GM23338 (cell line): ENCODE measurements at places on chromosomes 3 and 15.

DNA sequence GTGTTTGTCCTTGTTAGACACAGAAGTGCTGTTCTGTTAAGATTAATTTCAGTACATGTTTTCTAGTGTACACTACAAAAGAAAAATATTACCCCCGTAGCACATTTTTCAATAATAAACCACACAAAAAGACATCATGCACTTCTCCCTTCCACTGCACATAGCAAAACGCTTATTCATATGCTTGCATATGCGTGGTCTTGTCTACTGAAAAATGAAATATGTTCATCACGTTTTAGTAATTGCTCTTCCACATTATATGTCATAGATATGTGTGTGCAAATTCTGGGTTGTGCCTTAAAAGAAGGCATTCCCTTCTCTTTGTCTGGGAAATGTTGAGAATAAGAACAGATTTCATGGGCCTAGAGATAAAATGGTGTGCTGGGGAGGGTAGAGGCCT, 353.9 kb downstream of the NSUN3 start:
- DNase-seq, result no peak

DNA sequence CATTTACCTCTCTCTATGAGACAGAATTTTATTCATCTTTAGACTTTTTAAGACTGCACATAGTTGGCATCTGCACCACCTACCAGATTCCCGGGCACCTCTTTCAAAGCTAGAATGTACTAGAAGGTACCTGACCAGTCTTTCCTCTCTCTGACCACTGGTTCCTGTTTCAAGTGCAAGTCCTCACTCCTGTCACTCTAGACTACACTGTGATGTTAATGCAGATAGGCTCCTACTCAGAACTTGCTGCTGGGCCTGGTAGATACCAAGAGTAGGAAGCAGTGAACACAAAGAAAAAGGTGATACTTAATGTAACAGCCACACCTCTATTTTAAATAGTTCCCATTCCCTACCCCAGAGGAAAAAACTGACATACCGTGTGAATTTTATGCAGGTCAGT, 8.1 kb upstream of the TCAIM start:
- DNase-seq, result peak; percentile 23

- DNase-seq, result no peak
These were observed 15.8 kb upstream of the THBS1 start for GRCh38 chr15:39564972-39565665.

DNA sequence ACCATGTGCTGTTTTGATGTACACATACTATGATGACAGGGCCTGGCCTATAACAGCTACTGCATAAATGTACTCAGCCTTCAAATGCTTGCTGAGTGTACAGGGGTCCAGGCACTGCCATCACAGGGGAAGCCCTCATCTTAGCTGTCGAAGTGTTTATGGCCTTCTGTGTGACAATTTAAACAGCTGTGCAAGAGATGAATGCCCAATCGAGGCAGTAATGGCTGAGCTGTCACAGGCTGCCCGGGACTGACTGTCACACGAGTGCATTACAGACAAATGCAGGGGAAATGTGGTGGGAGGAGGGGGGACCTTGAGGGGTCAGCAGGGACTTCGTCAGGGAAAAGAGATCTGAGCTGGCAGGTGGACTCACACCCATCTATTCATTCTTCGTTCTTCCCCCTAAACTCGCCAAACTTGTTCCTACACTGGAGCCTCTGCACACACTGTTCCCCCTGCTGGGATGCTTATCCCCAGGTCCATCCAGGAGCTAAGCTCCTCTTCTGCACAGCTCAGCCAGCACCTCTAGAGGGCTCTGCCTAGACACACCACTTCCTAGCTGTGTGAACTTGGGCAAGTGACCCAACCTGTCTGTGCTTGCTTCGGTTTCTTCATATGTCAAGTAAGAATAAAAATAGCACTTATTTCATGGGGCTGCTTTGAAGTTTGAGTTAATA, 156.2 kb upstream of the IQSEC1 start:
- DNase-seq, result peak; percentile 87

GRCh38 chr3:77254967-77255831, 215.3 kb downstream of the ROBO2 start:
- peak; percentile 87 for DNase-seq

DNA sequence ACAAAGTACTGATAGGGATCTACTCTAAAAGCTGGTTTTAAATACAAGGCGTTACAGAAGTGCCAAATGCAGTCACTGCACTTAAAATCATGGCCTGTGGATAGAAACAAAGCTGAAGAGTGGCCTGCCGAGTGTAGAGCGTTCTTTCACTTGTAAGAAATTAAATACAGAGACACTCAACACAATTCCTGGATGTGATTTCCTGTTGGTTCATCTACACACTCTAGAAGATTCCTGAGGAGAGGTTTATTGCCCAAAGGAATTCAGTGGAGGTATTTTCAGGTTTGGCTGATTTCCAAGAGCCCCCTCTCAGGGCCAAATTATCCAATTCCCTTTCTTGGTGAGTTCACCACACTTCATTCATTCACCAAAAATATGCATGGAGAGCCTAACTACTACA, 200.3 kb upstream of the IL12A start:
- no peak for DNase-seq

DNA sequence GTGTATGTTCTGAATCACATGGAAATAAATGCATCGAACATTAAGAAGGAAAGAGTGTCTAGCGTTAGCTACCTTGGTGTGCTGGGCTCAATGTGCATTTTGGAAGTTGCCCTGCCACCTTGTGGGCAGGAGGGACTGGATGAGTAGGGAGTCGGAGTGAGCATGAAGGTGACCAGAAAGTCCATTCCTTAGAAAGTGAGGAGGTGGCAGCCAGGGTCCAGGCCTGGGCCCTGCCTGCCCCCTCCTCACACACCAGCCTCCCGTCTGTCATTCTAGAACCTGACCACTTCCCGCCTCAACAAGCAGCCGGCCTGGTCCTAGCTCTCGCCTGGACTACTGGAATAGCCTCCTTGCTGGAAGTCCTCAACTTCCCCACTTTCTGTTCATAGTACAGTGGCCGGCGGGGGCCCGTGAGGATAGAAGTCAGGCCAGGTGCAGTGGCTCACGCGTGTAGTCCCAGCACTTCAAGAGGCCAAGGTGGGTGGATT, 10.2 kb upstream of the GATA2 start:
- peak; percentile 68 for DNase-seq

DNA sequence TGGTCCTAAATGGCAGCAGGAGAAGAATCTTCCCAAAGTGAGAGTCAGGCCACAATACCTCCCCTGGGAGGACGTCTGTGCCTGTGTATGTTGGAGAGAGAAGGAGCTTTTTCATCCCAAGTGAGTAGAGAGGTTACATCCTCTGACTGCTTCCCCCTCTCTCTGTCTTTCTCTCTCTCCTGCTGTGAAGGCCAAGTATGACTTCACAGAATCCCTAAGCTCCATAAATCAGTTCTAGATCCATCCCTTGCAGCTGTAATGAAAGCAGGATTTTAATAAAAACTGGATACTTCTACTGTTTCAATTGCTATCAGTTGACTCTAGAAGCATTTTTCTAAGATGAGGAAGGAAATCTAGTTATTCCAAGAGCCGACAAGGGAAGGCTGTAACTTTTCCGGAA, 389.1 kb upstream of the PROK2 start:
- no peak for DNase-seq

DNA sequence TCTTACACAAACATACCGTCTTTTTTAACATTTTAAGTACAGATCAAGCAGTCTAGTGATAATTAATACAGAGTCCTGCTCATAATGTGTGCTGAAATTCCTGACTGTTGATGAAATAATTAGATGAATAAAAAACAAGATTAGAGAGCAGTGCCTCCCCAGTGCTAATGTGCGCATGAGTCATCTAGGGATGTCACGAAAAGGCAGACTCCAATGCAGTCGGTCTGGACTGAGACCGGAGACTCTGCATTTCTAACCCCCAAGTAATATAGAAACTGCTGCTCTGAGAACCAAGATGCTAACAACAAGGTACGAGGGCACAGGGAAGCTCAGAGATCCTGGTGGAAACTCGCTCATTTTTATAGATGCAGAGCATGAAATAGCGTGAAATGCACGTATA, 61.4 kb downstream of the COL8A1 start:
- no peak for DNase-seq

DNA sequence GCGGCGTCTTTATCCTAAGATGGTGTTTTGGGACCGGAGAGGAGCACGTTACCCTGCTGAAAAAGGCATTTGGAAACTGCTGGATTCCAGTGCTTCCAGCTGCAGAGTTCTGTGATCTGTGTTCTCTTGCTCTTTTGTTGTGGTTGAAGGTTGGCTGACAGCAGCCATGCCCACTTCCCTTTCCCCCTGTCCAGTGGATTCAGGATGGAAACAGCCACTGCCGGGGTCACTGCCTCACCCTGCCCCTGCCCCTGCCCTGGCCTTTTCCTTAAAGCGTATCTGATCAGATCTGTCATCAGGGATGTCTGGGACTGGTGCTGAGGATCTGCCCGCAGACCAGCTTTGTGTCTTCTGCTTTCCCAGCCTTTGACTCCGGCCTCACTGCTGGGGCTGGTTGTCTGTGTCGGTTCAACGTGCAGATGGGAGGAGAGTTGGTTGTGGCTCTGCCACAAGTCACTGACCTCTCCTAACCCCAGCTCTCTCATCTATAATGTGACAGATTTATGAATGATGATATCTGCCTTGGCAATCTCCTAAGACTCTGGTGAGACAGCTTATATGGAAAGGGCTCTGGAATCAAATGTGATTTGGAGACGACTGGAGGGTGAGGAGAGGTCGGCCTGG, 219.4 kb upstream of the BHLHE40 start:
- DNase-seq, result no peak

DNA sequence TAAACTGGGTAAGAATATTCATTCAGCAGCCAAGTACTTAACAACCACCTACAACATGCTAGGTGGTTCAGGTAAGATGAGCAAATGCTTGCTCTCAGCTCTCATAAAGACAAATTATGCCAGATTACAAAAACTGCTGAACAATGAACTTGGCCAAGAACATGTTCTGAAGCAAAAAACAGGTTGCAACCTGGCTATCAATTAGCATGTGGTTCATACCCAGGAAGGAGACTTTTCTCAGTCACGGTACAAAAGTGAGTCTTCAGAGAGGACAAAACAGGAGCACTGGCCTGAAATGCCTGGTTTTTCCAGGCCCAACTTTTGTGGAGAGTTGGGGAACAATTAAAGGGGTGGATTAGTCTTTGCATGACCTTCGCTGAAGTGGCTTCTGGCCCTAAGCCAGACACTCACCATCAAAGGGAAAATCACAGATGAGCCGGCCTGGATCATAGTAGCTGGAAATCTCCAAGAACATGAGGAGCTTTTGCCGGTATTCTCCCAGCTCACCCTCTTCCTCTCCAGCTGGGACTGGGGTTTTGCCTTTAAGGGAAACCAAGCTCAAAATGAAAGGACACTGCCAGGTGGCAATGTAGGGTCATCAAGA, 7.6 kb upstream of the PLA2G4F start:
- DNase-seq, result no peak

GRCh38 chr3:150610785-150611184, 7.7 kb downstream of the SELENOT start:
- no peak for DNase-seq

GRCh38 chr3:95899911-95900310, 914.5 kb upstream of the EPHA6 start:
- no peak for DNase-seq

- no peak for DNase-seq
These were observed 81.6 kb upstream of the ROBO2 start for GRCh38 chr3:76958274-76958673.

- DNase-seq, result peak; percentile 88
These were observed 24.4 kb upstream of the OCA2 start for GRCh38 chr15:28123408-28124023.

DNA sequence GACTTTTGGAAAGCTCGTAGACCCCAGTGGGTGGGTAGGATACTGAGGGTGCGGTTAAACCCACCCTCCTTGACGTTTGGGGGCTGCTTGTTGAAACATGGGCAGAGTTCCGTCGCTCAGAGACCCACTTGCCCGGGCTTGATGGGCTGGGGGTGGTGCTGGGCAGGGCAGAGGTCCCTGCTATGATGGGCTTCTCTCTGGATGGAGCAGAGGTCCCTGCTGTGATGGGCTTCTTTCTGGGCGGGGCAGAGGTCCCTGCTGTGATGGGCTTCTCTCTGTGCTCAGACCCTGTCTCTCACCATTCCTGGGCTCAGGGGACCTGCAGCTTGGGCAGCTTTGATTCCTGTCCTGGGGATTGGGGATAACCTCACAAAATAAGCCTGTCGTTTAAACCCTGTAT, 45.2 kb downstream of the FBLN2 start:
- DNase-seq, result no peak

GRCh38 chr15:58931987-58932588, 1.4 kb downstream of the SLTM start:
- DNase-seq, result no peak

DNA sequence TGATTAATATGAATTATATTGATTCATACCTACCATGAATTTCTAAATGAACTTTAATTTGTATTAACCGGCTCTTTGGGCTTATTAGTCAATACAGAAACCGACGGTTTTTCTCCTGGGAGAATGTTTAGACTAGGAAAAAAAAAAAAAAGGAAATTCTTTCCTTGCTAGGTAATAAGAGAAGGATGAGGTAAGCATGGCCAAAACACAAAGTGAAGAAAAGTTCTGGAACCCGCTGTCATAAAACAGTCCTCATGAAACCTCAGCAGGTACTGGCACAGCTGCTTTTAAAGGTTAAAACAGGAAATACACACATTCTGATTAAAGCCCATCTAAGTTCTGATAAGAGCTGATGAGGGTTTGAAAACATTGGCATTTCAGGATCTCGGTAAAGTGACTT, 30.8 kb upstream of the PSTPIP1 start:
- no peak for DNase-seq

DNA sequence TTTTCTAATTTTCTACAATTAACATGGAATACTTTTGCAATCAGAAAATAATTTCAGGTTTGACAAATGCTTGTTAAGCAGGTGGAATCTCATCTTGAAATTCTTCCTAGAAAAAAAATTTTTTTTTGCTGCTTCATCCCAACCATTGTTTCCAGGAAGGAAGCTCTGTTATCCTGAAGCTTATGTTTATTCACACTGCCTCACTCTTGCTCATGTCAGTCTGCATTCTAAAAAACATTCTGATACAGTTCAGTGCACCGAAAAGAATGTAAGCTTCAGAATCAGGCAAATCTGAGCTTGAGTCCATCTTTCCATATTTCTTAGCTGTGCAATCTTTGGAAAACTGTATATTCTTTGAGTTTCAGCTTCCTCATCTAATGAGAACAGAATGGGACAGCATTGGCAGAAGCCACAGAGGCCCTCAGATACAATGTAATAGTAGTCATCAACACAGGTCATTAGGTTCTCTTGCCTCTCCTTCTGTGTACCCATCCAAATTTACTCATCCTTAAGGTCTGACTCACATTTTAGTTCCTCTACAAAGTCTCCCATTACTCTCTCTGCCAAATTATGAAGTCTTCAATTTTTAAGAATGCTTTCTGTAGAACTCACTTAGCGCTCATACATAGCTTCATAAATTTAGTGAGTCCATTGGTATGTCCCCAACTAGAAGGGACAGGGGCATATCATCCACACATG, 881.8 kb upstream of the NR2F2 start:
- DNase-seq, result no peak

DNA sequence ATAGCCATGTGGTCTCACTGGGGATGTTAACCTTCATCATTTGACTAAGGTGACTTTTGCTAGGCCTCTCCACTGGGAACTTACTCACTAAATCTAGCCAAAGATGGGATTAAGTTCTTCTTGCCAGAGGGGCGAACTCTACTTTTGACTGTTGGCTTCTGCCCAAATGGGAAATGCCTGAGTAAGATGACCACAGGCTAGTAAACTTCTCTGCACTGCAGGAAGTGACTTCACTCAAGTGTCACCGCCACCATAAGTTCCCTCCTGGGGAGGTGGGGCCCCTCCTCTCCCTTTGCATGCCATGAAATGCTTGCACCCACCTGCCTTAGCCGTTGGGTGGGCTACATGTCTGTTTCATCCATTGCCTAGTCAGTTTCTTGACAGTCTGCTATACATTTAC, 388.3 kb downstream of the FEZF2 start:
- DNase-seq, result no peak

- no peak for DNase-seq
These were observed 131.0 kb downstream of the NTRK3 start for GRCh38 chr15:88125576-88125975.
